ENCODE measurements at places on chromosomes 11 and 22.

- no peak for DNase-seq
Observed at GRCh38 chr11:126484266-126484665, 128.8 kb downstream of the ST3GAL4 start.

DNA sequence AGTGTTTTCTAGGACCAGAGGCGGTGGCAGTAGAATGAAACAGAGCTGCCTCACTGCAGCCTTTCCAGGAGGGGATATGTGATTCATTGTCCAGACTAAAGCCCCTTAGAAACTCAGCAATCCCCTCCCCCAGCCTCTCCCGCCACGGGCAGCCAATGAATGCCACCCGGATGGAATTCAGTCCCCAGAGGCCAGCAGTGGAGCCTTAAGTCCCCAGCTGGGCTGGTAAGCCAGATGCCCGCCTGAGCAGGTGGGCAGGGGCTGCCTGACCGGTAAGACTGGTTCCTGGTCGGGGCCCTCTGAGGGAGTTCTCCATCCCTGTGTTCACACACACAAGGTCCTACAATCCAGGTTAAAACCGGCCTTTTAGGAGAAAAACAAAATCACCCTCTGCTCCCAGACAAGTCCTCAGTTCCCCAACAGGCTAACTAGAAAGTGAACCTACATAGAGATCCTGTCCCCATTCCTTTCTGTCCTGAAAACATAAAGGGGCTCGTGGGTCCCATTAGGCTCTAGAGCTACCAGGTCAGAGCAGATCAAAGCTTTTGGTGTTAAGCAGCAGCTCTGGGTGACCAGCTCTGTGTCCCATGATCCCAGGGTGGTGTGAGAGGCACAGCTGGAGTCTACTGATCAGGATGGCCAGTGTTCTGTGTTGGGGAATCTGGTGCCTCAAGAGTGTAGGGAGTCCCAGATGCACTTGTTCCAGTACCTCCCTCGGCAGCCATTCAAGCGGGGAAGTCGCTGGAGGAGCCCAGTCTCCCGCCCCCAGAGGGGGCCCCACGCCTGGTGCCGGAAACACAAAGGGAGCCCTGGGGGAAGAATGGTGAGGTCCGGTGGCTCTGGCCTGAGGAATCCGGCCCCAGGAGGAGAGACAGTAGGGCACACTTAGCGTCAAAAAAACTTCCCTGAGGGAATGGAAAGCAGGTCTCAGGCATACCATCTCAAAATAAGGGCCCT is 2.6 kb downstream of the PATZ1 start:
- DNase-seq = no peak

DNA sequence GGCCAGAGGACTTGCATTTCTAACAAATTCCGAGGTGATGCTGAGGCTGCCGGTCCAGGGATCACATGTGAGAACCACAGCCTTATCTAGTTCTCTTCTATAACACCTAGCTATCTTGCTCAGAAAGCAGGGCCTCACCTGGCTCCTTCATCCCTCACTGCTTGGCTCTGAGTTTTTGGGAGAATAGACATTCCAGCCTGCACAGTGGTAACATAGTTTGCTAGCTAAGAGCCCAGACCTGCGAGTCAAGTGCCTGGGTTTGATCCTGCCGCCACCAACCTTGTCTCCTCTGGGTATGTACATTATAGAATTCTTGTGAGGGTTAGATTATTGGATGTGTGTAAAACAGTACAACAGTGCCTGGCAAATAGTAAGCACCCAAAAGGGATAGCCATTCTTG is 13.5 kb upstream of the POU2AF1 start:
- DNase-seq = no peak

DNA sequence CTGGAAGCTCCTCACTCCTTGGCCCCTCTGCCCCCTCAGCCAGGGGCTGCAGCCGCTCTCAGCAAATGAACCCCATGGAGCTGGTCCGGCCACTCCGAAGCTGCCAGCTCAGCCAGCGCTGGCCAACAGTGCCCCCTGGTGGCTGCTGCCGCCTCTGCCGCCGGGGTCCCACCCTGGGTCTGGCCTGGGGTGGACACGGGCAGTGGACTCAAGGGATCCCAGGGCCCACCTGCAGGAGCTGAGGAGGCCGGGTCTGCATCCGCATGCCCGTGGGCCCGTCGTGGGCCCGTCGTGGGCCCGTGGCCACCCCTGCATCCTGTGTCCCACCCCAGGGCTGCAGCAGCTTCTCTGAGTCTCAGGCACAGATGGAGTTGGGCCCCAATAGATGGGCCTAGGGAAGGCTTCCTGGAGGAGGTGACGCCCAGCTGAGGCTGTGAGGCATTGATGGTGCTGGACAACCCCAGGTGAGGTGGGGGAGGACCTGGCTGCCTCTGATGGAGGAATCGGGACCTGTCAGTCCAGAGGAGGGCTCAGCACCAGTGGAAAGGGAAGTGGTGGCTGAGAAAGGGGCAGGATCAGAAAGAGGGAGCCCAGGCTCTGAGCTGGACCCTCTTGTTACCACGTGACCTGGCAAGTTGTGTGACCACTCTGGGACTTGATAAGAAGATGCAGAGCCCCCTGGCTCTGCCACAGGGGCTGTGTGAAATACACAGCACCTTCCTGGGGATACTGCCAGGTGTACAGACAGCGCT is 522.3 kb downstream of the BRD1 start:
- DNase-seq = no peak
